B cell (primary cell): ENCODE measurements at places on chromosomes 5 and 9. TPM values are rescaled to one million over a fixed set of nuclear protein-coding genes. Genes with fewer than 3 reads are reported as not detected.
A peak's percentile ranks its signal among the peaks of the same experiment; 100 is the strongest.

GRCh38 chr5:122312591-122313406 is 762 bp downstream of the SNCAIP start:
- no peak for DNase-seq

DNA sequence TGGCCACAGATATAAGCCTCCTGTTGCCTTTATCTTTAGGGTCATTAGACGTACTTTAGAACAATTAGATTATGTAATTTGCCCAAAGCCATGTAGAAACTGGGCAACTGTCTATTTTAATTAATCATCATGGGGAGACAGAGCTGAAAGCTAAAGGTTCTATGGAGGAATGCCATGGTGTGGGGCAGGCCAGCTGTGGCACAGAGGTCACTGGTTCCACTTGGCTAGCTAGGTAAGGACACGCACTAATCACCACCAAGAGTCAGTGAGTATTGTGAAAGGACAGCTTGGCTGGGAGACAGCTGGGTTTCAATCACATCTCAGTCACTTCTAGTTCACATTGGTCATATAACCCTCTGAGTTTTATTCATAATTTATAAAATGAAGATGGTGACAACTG is 81.7 kb downstream of the HMHB1 start:
- no peak for DNase-seq

DNA sequence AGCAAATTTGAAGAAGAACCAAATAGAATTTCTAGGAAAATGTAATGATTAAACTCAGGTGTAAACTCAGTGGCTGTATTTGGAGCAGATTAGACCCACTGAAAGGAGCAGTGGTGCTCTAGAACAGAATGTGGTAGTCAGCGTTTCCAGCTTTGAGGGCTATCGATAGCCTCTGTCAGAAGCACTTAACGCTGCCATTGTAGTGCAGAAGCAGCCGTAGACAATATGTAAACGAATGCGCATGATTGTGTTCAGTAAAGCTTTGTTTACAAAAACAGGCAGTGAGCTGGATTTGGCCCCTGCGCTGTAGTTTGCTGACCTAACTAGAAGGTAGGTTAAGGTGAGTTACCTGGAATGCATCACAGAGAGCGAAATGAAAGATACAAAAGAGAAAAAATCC is 72.0 kb downstream of the FAM78A start:
- DNase-seq, result no peak

DNA sequence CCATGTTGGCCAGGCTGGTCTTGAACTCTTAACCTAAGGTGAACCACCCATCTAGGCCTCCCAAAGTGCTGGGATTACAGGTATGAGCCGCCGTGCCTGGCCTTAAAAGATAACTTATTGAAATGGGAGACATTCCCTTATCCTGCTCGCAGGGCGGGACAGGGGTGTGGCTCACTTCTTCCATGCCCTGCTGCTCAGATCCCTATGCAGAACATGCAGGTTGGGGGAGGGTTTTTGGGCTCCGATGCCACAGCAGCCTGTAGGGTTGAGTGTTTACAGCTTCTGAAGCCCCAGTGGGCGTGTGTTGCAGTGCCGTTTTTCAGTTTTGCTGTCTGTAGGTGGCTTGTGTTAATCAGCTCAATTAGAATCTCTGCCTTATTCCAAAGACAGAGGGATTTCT is 108.0 kb upstream of the BRINP1 start:
- no peak for DNase-seq

GRCh38 chr5:31066655-31067328 is 126.7 kb upstream of the CDH6 start:
- DNase-seq, result no peak

GRCh38 chr5:59558501-59558900 is 335.0 kb downstream of the PDE4D start:
- DNase-seq, result no peak

DNA sequence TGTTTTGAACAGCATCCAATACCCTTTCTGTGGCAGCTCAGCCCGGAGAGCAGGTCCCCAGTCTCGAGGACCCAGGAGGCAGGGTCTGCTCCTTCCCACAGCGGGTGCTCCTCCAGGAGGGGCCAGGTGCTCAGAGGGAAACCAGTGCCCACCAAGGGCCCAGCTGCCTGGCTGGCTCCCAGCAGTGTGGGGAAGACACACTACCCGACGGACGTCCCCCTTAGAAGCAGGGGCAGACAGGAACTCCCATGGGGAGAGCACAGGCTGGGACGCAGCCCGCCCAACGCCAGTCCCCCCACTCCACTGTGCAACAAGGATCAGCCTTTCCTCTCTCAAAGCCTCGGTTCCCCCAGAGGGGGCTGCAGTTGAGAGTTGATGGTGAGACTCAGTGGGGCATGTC is 57.6 kb downstream of the ADAMTS2 start:
- no peak for DNase-seq

GRCh38 chr9:32701321-32702022 is 66.0 kb upstream of the TAF1L start:
- no peak for DNase-seq

- no peak for DNase-seq
Observed at GRCh38 chr9:116715751-116716150, 28.6 kb downstream of the TRIM32 start.

- DNase-seq, result no peak
Observed at GRCh38 chr5:66423484-66423883, 172.7 kb upstream of the MAST4 start.

- DNase-seq, result peak; percentile 9
Observed at GRCh38 chr9:7150153-7150890, 392.5 kb downstream of the KDM4C start.

- no peak for DNase-seq
Observed at GRCh38 chr5:179893076-179893957, 14.4 kb downstream of the TBC1D9B start.

GRCh38 chr9:132973713-132974112 is 4.8 kb upstream of the GFI1B start:
- DNase-seq, result peak; percentile 4

- no peak for DNase-seq
Observed at GRCh38 chr5:119410448-119411159, 41.7 kb upstream of the HSD17B4 start.

GRCh38 chr5:122757285-122757684 is 17.6 kb upstream of the SNX2 start:
- no peak for DNase-seq

- DNase-seq, result peak; percentile 48
Observed at GRCh38 chr9:27353474-27354229, 56.7 kb upstream of the EQTN start.

- no peak for DNase-seq
Observed at GRCh38 chr5:4019009-4019769, 423.6 kb downstream of the IRX1 start.

Gene NUTM2F
- total RNA-seq, result not detected in 2 replicates

Gene CAST
- 231 and 238 TPM in 2 replicates for total RNA-seq

Gene PCSK5
- total RNA-seq, result 0.10 TPM in 1 of 2 replicates, not detected in the other

Gene GKAP1
- 21.6 and 23.1 TPM in 2 replicates for total RNA-seq

Gene SPDL1
- total RNA-seq, result 14.8 and 17.9 TPM in 2 replicates

Gene RASEF
- not detected in 2 replicates for total RNA-seq

Gene PCDHB8
- not detected in 2 replicates for total RNA-seq

Gene SLC6A7
- total RNA-seq, result not detected in 2 replicates
